ENCODE measurements at places on chromosomes 5 and 9. TPM values are rescaled to one million over a fixed set of nuclear protein-coding genes. Genes with fewer than 3 reads are reported as not detected.

GRCh38 chr5:176466245-176466871 is 18.2 kb downstream of the FAF2 start:
- peaks cover 13% of the 10 kb centered on the region for H3K36me3 ChIP-seq
- H3K4me1 ChIP-seq, result no peaks in the 10 kb centered on the region
- H3K4me3 ChIP-seq, result no peak overlapping the region
- H3K27me3 ChIP-seq, result no peaks in the 10 kb centered on the region

DNA sequence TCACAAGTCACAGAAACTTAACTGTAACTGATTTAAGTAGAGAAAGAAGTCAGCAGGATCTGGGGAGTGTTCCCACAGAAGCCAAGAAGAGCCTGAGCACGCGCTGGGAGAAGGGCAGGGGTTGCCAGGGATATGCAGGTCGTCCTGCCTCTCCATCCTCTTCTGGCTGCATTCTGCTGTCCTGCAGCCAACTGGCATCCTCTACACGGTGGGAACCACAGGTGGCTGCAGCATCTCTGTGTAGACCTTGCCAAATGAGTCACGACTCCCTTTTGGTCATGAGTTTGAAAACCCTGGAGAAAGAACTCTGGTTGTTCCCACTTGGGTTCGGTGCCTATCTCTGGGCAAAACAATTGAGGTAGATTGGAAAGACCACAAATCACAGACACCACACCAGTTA is 38.4 kb upstream of the PCA3 start:
- no peak overlapping the region for H3K27ac ChIP-seq
- H3K27me3 ChIP-seq, result peaks cover 27% of the 10 kb centered on the region
- H3K36me3 ChIP-seq, result no peaks in the 10 kb centered on the region
- DNase-seq, result no peak
- no peak overlapping the region for H3K4me3 ChIP-seq

GRCh38 chr9:137554349-137554748 is 2.7 kb downstream of the MRPL41 start:
- peaks cover 7% of the 10 kb centered on the region for H3K36me3 ChIP-seq
- H3K27ac ChIP-seq, result no peak overlapping the region
- no peaks in the 10 kb centered on the region for H3K27me3 ChIP-seq
- no peak overlapping the region for H3K4me3 ChIP-seq

GRCh38 chr5:4017076-4017803 is 421.6 kb downstream of the IRX1 start:
- H3K27me3 ChIP-seq, result no peaks in the 10 kb centered on the region
- H3K4me3 ChIP-seq, result no peak overlapping the region
- no peak overlapping the region for H3K27ac ChIP-seq
- no peaks in the 10 kb centered on the region for H3K4me1 ChIP-seq

GRCh38 chr5:35063414-35063813 is 15.7 kb upstream of the AGXT2 start:
- no peaks in the 10 kb centered on the region for H3K36me3 ChIP-seq
- peaks cover 21% of the 10 kb centered on the region for H3K27me3 ChIP-seq
- no peak for DNase-seq
- H3K4me3 ChIP-seq, result no peak overlapping the region
- no peak overlapping the region for H3K27ac ChIP-seq

- peaks cover 19% of the 10 kb centered on the region for H3K27me3 ChIP-seq
- H3K4me1 ChIP-seq, result no peaks in the 10 kb centered on the region
Observed at GRCh38 chr5:98757978-98758377, 15.5 kb upstream of the RGMB start.

- peak overlapping the region; percentile 53 for H3K27ac ChIP-seq
- peaks cover 6% of the 10 kb centered on the region for H3K27me3 ChIP-seq
- peaks cover 1% of the 10 kb centered on the region for H3K36me3 ChIP-seq
- peaks cover 50% of the 10 kb centered on the region for H3K4me1 ChIP-seq
Observed at GRCh38 chr5:127586066-127586770, 62.7 kb upstream of the CTXN3 start.

- peak; percentile 31 for DNase-seq
- no peaks in the 10 kb centered on the region for H3K36me3 ChIP-seq
- H3K4me3 ChIP-seq, result no peak overlapping the region
- no peaks in the 10 kb centered on the region for H3K27me3 ChIP-seq
- H3K27ac ChIP-seq, result no peak overlapping the region
Observed at GRCh38 chr9:134570151-134570621, 71.4 kb upstream of the COL5A1 start.

DNA sequence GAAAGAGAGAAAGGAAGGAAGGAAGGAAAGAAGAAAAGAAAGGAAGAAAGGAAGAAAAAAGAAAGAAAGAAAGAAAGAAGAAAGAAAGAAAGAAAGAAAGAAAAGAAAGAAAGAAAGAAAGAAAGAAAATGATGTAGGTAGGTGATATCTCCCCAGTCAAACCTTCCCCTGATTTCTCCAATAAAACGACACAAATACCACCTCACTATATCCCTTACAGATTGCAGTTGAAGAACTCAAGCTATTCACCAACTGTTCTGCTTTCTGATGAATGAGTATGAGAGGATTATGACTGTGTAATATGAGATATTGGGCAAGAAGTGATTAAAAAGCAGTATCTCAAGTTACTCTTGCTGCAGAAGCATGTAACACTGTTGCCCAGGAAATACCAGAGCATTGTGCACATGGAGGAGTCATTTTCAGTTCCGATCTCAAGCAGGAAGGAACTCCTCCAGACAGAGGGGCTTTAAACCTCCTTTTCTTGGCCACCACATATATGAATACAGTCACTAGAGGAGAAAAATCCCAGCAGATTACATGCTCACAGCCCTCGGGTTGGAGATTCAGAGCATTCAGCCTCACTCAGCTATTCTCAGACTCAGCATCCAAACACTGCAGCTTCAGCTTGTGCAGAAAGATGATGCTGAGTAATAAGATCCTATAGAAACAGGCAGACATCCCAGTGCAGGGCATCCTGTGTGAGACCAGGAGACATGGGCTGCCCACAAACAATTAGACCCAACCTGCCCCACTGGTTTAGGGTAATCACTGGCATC is 61.4 kb downstream of the UGCG start:
- H3K36me3 ChIP-seq, result no peaks in the 10 kb centered on the region
- H3K27me3 ChIP-seq, result peaks cover 30% of the 10 kb centered on the region
- peak overlapping the region; percentile 37 for H3K4me3 ChIP-seq
- H3K4me1 ChIP-seq, result peaks cover 11% of the 10 kb centered on the region

DNA sequence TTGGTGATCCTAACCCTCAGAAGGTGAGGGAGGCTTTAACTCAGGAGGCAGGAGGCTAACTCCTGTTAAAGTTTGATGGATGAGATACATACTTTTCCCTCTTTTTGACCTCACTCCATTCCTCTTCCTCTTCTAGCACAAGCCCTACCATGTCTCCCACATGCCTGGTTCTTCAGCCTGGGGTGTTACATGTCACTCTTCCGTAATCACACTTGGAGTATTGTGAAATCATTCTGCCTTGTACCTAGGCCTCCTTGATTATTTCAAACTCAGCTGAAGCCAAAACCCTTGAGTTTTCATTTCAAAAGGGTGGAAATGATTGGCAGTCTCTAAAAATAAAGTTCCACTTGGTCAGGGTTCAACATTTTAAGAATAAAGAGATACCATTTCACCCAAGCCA is 1.8 kb downstream of the PLAC8L1 start:
- H3K4me3 ChIP-seq, result no peak overlapping the region
- H3K27ac ChIP-seq, result no peak overlapping the region
- H3K4me1 ChIP-seq, result no peaks in the 10 kb centered on the region
- no peaks in the 10 kb centered on the region for H3K27me3 ChIP-seq
- DNase-seq, result no peak
- peaks cover 11% of the 10 kb centered on the region for H3K36me3 ChIP-seq

GRCh38 chr5:52452098-52452497 is 335.6 kb upstream of the ITGA1 start:
- DNase-seq, result no peak
- H3K4me1 ChIP-seq, result no peaks in the 10 kb centered on the region
- no peak overlapping the region for H3K4me3 ChIP-seq
- peaks cover 8% of the 10 kb centered on the region for H3K27me3 ChIP-seq
- H3K36me3 ChIP-seq, result no peaks in the 10 kb centered on the region

GRCh38 chr9:134536931-134537330 is 104.7 kb upstream of the COL5A1 start:
- H3K4me3 ChIP-seq, result no peak overlapping the region
- no peaks in the 10 kb centered on the region for H3K36me3 ChIP-seq
- H3K27ac ChIP-seq, result no peak overlapping the region

DNA sequence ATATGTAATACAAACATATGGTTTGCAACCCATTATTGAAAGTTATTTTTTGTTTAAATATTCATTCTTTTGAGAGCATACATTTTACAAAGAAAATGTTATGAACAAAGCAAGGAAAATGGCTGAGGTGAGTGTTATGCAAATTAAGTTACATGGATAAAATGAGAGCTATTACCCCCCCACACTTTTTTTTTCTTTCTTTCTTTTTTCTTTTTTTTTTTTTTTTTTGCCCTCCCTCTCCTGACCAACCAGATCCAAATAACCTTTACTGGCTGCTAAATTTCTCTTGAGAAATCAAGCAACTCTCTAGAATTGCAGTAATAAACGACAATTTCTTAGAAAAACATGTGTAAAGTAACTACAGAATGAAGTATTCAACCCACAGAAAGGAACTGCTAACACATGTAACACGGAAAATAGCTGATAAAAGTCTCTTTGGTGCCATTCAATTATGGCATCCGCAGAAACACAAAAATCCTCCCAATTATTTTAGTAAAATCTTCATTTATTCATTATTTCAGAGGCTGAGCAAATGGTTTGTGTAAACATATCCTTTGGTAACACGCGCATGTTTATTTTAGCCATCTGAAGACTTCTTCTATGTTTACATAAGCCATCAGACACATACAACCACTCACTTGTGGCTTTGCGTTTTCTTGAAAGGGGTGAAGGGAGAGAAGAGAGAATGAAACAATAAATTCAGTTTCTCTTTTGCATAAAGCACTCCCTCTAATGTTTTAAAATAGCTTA is 216.1 kb downstream of the NFIB start:
- no peaks in the 10 kb centered on the region for H3K4me1 ChIP-seq
- no peaks in the 10 kb centered on the region for H3K36me3 ChIP-seq
- H3K4me3 ChIP-seq, result no peak overlapping the region
- no peaks in the 10 kb centered on the region for H3K27me3 ChIP-seq
- H3K27ac ChIP-seq, result no peak overlapping the region

- H3K27me3 ChIP-seq, result no peaks in the 10 kb centered on the region
- H3K36me3 ChIP-seq, result peaks cover 47% of the 10 kb centered on the region
- peaks cover 18% of the 10 kb centered on the region for H3K4me1 ChIP-seq
Observed at GRCh38 chr9:116695438-116695837, 8.3 kb downstream of the TRIM32 start.

DNA sequence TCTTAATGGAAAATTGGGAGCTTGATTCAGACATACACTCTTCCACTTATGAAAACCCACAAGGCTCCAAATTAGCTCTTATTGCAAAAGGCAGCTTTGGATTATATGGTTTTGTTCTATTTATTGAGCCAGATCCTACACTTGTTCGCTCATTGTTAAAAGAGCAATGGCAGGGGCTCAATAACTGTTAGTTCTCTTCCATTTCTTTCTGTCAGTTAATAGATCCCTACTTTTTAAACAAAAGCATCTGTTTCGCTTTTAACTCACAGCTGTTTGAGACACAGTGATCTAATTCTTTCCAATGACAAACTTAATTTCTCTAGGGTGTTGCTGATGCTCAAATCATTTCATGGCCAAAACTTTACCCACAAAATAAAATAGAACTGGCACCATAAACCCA is 11.7 kb downstream of the C5 start:
- no peaks in the 10 kb centered on the region for H3K36me3 ChIP-seq
- H3K27me3 ChIP-seq, result no peaks in the 10 kb centered on the region
- DNase-seq, result no peak
- H3K4me1 ChIP-seq, result peaks cover 7% of the 10 kb centered on the region
- H3K27ac ChIP-seq, result no peak overlapping the region

DNA sequence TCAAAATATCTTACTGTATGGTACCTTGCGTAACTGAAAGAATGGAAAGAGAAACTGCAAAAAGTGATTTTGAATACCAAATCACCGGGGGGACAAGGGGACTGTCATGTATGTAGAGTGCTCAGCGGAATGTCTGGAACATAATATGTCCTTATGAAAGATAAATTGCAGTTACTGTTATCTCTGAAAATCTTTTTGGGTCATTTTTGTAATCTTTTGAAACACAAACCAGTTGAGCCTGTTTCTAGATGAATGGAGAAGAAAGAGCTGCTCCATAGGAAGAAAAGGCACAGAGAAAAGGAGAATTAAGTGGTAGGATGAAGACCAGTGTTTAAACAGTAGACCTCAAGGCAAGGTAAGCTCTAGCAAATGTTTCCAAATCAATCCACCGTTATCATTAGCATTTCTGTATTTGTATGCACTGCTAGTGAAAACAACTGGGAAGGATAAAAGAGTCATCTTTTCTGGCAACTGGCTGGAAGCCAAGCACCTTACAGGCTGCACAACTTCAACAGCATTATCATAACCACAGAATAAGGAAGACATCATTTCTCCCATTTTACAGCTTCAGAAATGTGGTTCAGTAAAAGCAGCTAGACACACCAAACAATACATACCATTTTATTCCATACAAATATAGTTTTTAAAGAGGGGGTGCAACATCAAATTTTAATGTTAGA is 158.5 kb downstream of the TRPM3 start:
- H3K27ac ChIP-seq, result no peak overlapping the region
- DNase-seq, result no peak
- H3K36me3 ChIP-seq, result no peaks in the 10 kb centered on the region
- no peaks in the 10 kb centered on the region for H3K4me1 ChIP-seq
- no peak overlapping the region for H3K4me3 ChIP-seq

- H3K27me3 ChIP-seq, result no peaks in the 10 kb centered on the region
- no peaks in the 10 kb centered on the region for H3K36me3 ChIP-seq
- no peak for DNase-seq
- H3K4me3 ChIP-seq, result no peak overlapping the region
- H3K4me1 ChIP-seq, result no peaks in the 10 kb centered on the region
- H3K27ac ChIP-seq, result no peak overlapping the region
Observed at GRCh38 chr5:5040712-5041111, 99.4 kb upstream of the ADAMTS16 start.

DNA sequence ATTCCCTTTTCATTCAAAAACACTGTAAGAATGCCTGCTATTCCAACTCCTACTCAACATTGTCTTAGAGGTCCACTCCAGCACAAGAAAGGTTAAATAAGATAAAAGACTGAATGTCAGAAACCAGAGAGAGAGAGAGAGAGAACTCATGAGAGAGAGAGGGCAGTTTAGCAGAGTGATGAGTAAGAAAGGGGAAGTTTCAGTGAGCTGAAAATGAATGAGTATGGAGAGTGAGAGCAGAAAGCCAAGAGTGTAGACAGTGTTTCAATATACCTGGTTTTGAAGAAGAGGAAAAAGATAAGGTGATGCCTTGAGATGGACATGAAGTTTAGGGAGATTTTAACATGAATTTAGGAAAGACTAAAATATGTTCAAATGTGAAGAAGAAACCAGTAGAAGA is 528.0 kb upstream of the SEMA6A start:
- no peak overlapping the region for H3K4me3 ChIP-seq
- no peaks in the 10 kb centered on the region for H3K4me1 ChIP-seq
- no peak for DNase-seq
- no peaks in the 10 kb centered on the region for H3K27me3 ChIP-seq
- H3K27ac ChIP-seq, result no peak overlapping the region
- H3K36me3 ChIP-seq, result no peaks in the 10 kb centered on the region

- H3K4me3 ChIP-seq, result peak overlapping the region; percentile 35
- peaks cover 45% of the 10 kb centered on the region for H3K27me3 ChIP-seq
- peaks cover 8% of the 10 kb centered on the region for H3K36me3 ChIP-seq
- DNase-seq, result no peak
- H3K4me1 ChIP-seq, result peaks cover 11% of the 10 kb centered on the region
Observed at GRCh38 chr5:168529374-168530234, 499 bp downstream of the FBLL1 start.

- no peaks in the 10 kb centered on the region for H3K36me3 ChIP-seq
- H3K27me3 ChIP-seq, result no peaks in the 10 kb centered on the region
- H3K4me1 ChIP-seq, result peaks cover 12% of the 10 kb centered on the region
Observed at GRCh38 chr5:10452768-10453331, 11.2 kb downstream of the ROPN1L start.

Gene SOHLH1
- not detected for total RNA-seq

Gene SPAG8
- 1.4 TPM for total RNA-seq

Gene LECT2
- total RNA-seq, result not detected

Gene AFAP1L1
- not detected for total RNA-seq

Measured in activated CD8-positive, alpha-beta memory T cell treated with anti-CD3 and anti-CD28 coated beads, Interleukin-2, amount 10 ng/mL, durations not matched to agents 7 days and 5 days (primary cell).